CD4-positive, CD25-positive, alpha-beta regulatory T cell (primary cell): ENCODE measurements at places on chromosomes 7 and 10. TPM values are rescaled to one million over a fixed set of nuclear protein-coding genes. Genes with fewer than 3 reads are reported as not detected.

GRCh38 chr7:4645246-4645645, 36.8 kb upstream of the FOXK1 start:
- no peak for DNase-seq

Gene NAT16
- polyA plus RNA-seq = not detected

Gene EGR2
- polyA plus RNA-seq = 0.27 TPM

DNA sequence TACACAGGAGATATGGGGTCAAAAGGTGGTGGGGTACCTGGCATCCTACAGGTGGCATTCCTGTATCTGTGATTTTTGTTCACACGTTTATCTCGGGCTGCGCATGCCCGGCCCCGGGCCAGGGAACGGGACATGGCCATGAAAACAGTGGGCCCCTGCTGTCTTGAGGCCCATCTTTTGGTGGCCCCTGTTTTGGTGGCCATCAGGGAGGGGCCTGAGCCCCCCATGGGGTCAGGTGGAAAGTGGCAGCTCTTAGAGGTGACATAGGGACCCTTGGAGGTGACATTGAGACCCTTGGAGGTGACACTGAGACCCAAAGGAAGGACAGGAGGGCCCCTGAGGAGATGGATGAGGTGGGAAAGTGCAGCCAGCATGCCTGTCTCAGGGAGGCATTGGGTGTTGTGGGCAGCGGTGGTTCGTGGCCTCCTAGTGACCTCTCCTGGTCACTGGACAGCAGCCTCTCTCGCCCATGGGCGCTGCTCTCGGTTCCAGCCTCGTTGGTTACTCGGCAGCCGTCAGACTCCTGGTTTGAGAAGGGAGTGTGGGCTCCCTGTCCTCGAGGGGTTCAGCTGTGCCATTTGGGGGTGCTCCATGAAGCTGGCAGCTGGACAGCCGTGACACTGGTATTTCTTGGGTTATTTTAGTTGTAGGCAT, 39.9 kb downstream of the INPP5A start:
- no peak for DNase-seq

DNA sequence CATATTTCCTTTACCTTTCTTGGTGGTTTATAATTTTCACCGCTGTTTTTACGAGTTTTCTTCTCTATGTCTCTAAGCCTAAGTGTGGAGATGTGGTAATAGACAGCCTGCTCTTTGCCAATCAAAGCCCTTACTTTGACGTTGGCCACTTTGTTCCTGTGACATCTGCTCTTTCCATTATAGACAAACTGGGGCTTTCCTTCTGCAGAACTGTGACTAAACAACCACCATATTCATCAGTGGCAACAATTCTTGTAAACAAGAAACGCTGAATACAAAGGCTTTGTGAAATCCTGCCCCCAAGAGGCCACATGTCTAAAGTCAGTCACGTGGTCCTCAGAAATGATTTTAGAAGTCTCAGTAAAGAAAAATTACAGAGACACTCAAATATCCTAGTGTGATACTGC, 59.6 kb upstream of the CAPZA2 start:
- peak; percentile 3 for DNase-seq
